ENCODE measurements at places on chromosomes 4 and X.

GRCh38 chr4:134780244-134780643, 578.7 kb upstream of the PABPC4L start:
- no peak for DNase-seq

- no peak for DNase-seq
Measured at GRCh38 chr4:57501720-57502119, 391.5 kb upstream of the IGFBP7 start.

DNA sequence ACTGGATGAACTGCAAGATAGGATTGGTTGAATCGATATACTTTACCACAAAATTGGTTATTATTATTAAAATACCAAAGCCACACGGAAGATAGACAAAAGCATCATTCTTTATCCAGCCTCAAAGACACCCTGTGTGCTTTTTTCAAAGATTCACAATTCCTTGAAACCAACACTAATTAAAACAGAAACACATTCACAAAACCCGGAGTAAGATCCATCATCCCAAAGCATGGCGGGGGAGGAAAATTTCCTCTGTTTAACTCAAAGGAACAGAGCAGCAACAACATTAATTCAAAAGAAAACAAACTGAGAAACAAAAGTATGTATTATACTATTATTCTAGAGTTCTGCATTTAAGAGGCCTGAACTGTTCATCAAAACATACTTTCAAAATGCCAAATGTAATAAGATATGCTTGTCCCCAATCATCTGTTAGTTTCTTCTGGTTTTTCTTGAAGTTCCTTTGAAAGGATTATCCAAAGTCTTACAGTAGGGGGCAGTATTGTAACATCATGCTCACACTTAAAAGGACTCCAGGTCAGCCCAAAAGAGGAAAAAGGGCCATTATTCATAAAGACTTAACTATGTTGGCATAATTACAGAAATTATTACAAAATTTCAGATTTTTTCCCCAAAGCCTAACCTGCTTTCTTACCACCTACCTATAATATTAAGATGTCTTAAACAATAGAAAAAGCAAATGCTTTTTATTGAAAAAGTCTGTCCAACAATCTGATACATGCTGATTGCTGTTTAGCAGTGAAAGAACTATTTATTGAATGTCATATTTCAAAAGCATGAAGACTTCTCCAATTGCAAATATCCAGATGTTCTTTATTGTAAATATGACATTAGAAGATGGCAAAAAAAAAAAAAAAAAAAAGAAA, 168.7 kb downstream of the SCFD2 start:
- no peak for DNase-seq

- no peak for DNase-seq
Measured at GRCh38 chr4:101237773-101238172, 109.6 kb downstream of the PPP3CA start.

- no peak for DNase-seq
Measured at GRCh38 chr4:159290321-159291030, 187.6 kb downstream of the RAPGEF2 start.

GRCh38 chr4:6201580-6202091, 1.3 kb upstream of the JAKMIP1 start:
- no peak for DNase-seq

DNA sequence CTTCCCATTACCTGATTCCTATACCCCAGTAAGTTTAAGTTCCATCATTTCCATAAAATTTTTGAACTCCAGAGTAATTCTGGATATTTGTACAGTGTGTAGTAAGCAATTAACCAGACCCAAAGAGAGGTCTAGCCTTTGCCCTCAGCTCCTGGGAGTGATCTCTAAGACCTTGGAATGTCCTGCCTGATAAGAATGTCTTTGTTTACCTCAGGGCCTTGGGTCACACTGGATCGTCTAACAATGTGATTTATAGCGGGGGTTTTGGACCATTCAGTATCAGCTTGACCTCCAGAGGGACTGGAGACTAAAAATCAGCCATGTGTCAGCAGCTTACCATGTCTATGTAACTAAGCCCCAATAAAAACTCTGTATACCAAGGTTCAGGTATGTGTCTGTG, 330.9 kb upstream of the PPP1R2C start:
- DNase-seq = no peak

DNA sequence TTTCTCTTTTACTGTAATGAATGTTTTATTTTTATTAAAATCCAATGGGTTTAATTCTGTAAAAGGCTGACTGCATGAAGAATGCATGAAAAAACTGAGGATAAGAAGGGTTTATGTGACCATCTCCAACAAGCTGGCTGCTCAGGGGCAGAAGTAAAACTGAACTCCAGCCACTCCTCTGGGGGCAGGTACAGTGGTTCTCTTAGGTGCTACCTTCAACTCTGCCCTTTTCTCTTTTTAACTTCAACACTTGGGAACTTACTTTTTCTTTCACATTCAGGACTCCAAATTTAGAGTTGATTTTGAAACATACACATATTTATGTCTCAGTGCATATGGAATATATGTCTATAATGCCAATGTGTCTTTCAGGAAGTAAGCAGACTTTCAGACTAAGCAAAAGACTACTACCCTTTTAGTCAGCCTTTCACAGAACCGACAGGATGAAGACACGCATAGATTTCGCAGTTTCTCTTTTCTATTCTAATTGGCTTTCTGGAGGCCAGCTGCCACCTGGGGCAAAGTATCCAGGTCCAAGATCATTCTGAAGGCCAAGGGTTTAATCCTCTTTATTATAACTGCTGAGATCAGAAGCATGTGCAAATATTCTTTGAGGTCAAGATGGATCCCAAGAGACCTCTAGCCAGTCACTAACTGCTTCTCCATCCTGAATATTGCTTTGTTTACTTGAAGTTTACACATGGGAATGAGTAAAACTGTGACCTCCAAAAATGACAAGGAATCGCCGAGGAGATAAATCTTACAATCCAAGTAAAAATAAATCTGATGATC, 30.7 kb downstream of the HS3ST1 start:
- no peak for DNase-seq

DNA sequence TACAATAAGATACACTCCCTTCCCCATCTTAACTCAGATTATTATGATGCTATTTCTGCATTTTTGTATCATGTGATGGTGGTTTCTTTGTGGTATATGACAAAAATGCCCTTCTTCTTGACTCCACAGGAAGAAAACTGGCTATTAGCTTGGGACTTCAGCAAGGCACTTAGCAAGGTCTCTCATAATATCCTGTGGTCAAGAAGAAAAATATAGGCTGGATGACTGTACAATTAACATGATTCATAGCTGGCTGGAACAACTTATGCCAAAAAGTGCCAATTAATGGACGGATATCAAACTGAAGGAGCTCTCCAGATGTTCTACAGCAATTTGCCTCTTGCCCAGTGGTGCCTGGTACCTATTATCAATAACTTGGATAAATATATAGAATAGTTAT, 2.3 kb upstream of the MID1IP1 start:
- no peak for DNase-seq

GRCh38 chrX:41827886-41828285, 95.5 kb downstream of the CASK start:
- DNase-seq = no peak

GRCh38 chr4:101279377-101279871, 67.9 kb downstream of the PPP3CA start:
- DNase-seq = no peak

- DNase-seq = no peak
Measured at GRCh38 chr4:137610960-137611359, 78.7 kb upstream of the PCDH18 start.

DNA sequence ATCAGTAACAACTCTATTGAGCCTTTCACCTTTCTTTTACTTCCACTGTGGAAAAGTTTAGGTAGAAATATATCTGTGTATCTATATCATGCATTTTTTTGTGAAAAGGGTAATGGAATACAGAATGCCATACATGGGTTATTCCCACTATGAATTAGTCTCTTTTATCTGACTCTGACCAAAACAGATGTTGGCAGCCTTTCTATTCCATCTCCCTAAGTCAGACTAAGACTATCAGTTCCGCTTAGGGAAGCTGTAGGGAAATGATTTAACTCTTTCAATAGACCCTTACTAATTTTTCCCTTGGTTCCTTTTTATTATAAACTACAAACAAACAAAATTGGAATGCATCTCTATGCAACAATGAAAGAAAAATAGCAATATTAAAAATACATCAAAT, 92.3 kb upstream of the LEF1 start:
- no peak for DNase-seq

DNA sequence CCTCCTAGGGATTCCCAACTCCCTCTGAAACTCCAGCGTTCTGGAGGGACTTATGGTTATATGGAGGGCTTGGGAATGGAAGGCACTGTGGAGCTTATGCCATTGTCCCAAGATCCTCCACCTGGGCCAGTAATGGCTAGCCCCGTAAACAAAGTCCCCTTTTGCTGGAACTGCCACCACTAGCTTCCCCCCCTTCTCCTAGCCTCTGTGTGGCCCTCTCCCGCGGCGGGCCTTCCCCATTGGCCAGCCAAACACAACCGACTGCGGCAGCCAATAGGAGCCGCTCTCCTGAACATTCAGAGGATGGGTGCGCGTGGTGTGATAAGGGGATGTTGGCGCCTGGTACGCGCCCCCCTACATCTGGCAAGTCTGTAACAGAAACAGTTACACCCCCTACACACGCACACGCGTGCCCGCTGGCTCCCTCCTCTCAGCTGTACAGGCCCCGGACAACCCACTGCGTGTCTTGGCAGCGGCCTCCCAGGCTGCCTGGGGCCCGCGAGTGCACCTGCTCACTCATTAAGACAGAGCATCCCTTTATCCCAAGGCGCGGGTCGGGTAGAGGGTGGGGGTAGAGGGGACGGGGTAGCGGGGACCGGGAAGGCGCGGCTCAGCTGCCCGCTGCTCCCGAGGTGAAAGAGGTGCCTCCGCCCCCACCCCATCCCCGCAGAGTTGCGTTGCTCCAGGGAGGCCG, 863 bp upstream of the RAB33A start:
- DNase-seq = peak; percentile 66

DNA sequence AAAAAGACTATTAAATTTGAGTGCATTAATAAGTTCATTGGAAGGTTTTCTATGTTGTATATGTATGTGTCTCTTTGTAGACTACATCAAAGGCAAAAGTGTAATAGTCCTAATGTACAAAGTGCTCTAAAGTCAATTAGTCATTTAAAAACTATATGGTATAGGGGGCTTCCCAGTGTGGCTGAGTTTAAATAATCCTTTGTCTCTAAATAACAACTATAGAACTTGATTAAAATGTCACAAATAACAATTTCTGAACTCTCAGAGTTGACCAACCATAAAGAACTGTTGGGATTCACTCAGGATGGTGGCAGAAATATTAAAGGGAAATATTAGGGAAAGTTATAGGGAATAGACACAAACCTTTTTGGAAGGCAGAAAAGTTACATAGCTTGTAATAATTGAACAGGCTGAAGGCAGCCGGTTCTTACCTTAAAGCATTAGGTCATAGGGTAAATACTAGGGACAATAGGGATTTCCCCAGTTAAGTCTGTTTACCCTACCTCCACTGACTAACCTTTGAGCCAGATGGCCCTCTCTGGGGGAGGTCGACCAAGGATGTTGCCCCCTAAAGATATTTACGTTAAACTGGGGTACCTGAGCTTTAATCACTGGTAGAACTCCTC, 1054.2 kb downstream of the ARAP2 start:
- DNase-seq = no peak

DNA sequence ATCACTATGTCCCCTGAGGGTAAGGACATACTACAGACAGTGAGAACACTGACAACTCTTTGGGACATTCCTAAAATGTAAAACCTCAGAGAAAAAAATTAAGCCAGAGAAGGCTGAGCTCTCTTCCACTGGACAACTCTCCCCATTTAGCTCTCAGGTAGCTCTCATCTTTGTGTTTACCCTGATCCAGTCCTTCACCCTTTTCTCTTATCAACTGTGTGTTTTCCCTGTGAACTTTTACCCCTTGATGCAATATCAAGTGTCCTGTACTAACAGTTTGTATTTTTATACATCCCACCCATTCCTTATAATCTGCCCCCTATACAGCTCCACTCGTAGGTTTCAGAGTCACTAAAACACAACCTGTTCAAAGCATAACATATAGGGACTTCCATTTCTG, 182.6 kb downstream of the STIM2 start:
- DNase-seq = no peak

DNA sequence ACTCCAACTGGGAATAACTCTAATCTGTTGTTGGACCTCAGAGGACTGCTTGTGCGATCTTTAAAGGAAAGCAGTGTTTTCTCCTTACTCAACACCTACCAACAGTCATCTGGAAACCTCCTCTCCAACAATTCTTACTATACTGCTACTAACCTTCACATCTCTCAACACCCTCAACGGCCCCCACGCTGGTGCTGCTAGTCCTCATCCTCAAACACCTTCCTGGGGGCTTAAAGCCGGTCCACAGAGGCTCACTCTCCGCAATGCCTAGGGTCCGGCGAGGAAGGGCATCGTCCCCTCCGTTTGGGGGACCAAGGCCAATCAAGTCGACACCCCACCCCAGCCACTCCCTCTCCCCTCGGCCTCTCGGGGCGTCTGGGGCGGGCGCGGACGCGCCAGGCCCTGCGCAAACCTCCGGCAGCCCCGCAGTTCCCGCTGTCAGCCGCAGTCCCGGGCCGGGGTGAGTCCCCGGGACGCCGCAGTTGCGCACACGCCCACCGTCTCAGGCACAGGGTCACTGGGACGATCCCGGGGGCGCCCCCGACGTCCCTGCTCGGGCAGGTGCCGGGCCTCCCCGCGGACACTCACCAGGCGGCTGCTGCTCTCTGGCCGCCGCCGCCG, 418 bp downstream of the TAB3 start:
- DNase-seq = peak; percentile 67
